Gastroesophageal sphincter (tissue), 4 donors: ENCODE measurements at places on chromosomes 13 and 19.

- no peak for ATAC-seq
Observed at GRCh38 chr13:73966331-73966730, 167.9 kb downstream of the KLF12 start.

DNA sequence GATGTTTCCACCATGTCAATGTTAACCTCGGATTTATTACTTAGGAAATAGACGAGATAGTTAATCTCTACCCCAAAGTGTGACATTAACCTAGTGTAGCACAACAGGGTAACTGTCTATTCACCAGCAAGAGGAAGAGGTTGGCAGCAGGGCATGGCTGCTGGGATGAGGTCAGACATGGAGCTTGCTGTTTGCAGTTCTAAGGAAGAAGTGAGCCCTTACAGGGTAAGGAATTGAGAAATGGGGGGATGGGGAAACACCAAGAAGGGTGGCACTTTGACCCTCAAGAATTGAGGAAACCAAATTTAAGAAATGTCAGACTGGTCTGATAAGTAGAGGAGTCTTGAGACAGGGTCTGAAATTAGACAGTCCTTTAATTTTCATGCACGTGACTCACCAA, 62.4 kb downstream of the MBD3L2B start:
- ATAC-seq, result no peak

GRCh38 chr13:29529754-29530153, 65.7 kb downstream of the SLC7A1 start:
- ATAC-seq, result no peak

DNA sequence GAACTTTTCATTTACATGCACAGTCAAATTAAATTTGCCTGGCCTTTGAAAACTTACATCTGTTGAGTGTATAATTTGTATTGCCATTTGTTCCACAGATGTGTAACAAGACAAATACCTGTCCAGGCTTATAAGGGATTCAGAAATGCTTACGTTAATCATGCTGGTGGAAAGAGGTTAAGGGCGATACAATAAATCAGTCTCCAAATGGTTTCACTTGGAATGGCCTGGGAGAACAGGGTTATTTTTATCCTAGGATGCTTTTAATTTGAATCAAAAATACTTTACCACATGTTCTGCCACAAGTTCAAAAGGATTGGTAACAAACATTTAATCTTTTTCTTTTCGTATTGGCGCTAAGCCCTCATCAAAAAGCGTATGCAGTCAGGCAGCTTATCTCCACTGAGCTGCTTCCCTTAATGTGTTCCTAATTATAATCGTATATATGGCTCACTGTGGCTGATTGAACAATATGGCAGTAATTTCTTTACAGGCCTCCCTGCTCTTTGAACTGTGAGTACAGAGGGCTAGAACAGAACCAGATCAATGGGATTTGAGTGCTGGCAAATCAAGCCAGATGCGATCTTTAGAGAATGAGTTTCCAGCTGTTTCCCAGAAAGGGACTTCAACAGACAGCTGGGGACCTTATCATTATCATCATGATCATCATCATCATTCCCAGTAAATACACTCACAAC, 425.7 kb downstream of the SPRY2 start:
- ATAC-seq, result no peak

DNA sequence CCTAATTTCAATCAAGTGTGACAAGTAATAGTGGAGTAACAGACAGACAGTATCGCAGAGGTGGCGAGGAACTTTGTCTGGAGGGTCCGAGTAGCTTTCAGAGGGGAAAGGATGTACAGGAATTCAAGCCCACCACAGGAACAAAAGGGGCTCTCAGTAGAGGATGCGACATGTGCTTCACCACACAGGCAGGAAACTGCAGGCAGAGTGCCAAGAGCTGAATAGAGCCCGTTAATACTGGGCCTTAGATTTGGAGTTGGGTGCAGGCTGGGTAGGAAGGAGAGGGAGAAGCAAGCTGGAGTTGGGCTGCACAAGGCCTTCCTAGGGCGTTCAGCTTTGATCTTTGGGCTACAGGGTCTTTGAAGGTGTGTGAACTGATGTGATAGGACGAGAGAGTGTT, 1.2 kb downstream of the CCDC70 start:
- ATAC-seq, result no peak

- peak; percentile 57 for ATAC-seq
Observed at GRCh38 chr19:5103061-5103701, 134.3 kb downstream of the KDM4B start.

- ATAC-seq, result no peak
Observed at GRCh38 chr13:26280822-26281221, 26.9 kb downstream of the CDK8 start.

- no peak for ATAC-seq
Observed at GRCh38 chr19:7830272-7830771, 304 bp downstream of the EVI5L start.

- ATAC-seq, result no peak
Observed at GRCh38 chr19:19860756-19861390, 4.8 kb upstream of the ZNF253 start.

- ATAC-seq, result no peak
Observed at GRCh38 chr13:30675717-30676116, 58.0 kb downstream of the USPL1 start.

GRCh38 chr19:13634658-13635057, 128.4 kb upstream of the CACNA1A start:
- ATAC-seq, result no peak

DNA sequence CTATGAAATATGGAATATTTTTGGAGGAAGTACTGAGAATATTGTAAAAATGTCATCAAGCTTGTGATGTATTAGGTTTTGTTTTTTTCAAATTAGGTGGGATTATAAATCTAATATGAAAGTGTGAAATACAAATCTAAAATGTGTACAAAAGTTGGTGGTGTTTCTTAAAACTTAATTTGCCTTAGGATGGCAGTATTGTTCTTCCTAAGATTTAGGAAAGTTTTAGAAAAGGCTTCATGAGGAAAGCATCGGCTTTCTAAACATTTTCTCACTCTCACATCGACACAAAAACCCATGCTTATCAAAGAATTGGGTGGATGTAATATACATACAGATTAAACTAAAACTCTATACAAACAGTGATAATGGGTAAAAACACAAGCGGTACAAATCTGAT, 972.0 kb upstream of the PCDH20 start:
- no peak for ATAC-seq

GRCh38 chr13:76754414-76754813, 131.8 kb downstream of the KCTD12 start:
- ATAC-seq, result peak; percentile 51

DNA sequence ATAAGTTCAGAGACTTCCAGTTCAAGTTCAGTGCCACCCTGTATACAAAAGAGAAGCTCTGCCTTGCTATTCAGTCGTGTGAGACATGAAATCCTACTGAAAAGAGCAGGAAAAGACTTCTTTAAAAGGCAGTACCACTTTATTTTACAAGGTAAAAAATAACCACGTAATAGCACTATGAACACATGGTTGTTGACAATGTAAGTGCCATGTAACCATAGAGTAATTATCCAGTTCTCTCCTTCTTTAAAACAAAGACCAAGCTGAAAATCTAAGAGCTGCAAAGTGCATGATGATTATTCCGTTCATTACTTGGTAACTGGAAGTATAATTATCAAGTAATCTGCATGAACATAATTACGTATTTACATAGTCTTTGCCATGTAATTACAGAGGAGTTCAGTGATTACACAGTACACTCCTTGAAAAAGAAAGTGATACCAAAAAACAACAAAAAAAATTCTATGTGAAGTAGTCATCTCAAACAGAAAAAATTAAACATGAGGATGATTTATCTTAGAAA, 288.7 kb downstream of the EFNB2 start:
- no peak for ATAC-seq

DNA sequence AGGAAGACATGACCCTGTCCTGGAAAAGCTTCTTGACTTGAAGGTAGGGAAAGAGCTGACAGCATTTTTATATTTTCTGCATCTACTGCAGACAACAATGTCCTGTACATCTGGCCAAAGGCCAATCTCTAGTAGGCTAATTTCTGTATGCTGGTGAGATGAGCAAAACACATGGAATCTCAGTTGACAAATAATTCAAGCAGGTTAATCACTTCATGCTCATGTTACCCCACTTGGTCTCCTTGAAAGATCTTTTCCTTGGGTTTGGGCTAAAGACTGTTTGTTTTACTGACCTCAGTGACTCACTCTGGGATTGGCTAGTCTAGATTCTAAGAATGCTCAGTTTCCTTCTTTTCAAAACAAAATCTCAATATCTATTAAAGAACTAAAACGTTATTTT, 298.8 kb downstream of the LMO7 start:
- no peak for ATAC-seq

DNA sequence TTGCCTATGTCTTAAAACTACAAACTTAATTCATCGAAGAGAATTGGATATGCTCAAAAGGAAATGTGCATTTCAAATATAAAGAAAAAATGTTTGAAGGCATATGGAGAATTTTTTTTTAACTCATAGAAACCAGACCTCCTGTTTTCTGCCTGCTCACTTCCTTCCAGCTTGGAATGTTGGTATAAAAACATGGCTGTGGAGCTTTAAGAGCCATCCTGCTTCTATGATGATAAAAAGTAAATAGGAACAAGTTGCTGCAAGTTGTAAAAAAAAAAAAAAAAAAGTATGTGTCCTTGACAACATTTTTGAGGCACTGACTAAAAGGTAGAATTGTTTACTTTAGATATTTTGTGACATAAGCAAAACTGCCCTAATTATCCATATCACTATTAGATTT, 1230.7 kb downstream of the PCDH9 start:
- no peak for ATAC-seq

DNA sequence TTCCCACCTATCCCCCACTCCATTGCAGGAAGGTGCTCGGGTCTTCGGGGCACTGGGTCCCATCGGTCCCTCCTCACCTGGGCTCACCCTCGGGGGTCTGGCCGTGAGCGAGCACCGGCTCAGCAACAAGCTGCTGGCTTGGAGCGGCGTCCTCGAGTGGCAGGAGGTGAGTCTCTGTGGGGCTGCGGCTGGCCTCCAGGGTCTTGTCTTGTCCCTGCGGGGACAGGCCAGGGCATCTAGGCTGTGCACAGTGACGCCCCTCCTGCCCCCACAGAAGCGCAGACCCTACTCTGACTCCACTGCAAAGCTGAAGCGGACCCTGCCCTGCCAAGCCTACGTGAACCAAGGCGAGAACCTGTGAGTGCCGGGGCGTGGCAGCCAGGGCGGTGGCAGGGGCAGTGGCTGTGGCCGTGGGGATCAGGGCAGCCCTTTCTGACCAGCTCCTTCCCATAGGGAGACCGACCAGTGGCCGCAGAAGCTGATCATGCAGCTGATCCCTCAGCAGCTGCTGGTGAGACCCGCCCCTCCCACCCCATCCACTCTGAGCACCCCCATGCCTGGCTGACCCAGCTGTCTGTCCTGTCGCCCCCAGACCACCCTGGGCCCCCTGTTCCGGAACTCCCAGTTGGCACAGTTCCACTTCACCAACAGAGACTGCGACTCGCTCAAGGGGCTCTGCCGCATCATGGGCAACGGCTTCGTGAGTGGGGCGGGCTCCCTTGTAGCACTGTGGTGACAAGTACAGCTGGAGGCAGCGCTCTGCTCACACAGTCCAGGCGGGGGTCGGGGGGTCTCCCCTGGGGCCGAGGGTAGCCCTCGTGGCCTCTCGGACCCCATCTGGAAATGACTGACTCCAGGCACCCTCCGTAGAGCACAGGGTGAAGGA, 3.7 kb downstream of the PTOV1 start:
- no peak for ATAC-seq

DNA sequence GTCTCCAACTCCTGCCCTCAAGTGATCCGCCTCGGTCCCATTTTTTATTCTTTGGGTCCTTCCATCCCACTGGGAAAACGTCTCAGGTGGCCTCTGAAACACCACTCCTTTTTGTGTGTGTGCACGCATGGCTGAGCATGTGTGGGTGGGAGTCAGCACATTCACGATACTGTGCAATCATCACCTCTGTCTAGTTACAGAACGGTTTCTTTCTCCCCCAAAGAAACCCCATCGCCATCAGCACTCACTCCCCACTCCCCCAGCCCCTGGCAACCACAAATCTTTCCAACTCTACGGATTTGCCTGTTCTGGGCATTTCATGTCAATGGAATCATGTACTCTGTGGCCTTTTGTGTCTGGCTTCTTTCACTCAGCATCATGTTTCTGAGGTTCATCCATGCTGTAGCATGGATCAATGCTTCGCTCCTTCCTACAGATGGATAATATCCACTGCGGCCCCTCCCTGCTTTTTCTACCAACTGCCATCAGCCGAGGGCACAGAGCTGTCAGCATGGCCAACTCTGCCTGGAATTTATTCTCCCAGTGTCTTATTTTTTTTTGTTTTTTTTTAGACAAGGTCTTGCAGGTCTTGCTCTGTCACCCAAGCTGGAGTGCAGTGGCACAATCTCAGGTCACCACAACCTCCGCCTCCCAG, 9.7 kb downstream of the F2RL3 start:
- no peak for ATAC-seq

DNA sequence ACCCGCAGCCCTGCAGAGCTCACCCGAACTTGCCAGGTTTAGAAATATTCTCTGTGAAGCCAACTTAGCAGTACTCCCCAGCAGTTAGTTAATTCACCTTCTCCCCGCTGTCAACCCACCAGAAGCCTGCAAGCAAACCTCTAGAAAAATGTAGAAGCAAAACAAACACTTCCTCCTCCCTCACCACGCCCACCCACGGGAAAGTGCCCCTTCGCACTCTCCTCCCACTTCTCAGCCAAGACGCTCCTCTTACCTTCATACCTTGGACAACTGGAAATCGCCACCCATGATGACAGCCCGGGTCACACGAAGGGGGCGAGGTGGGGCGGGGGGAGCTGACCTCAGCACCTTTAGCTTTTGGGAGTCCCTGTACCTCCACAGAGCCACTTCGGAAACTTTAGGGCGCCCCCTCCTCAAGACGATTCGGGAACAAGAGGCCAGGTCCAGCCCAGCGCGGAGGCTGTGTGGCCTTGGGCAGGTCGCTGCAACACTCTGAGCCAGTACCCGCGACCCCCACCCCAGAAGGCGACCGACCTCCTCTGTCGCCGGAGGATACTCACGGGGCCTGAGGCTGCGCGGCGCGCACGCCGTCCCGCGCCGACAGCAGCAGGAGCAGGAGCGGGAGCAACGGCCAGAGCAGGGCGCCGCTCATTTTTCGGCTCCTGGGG, 485 bp downstream of the CPAMD8 start:
- ATAC-seq, result peak; percentile 13

DNA sequence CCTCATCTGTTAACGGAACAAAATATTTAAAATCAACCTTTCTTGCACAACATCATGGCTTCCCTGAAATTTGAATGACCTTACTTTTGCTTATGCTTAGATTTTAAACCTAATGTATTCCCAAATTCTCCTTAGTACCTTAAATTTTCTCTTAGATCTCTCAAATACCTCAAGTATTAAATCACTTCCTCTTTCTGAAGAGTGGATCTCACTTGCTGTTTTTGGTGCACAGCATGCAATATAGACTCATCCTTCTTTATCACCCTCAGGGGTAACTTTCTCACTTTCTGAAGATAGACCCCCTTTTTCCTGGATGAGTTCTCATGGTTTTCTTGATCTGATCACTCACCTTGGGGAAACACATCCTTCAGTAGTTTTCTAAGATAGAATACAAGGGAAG, 871.7 kb downstream of the DACH1 start:
- no peak for ATAC-seq
